ENCODE measurements at places on chromosomes 3 and 15. TPM values are rescaled to one million over a fixed set of nuclear protein-coding genes. Genes with fewer than 3 reads are reported as not detected.
A peak's percentile ranks its signal among the peaks of the same experiment; 100 is the strongest.

DNA sequence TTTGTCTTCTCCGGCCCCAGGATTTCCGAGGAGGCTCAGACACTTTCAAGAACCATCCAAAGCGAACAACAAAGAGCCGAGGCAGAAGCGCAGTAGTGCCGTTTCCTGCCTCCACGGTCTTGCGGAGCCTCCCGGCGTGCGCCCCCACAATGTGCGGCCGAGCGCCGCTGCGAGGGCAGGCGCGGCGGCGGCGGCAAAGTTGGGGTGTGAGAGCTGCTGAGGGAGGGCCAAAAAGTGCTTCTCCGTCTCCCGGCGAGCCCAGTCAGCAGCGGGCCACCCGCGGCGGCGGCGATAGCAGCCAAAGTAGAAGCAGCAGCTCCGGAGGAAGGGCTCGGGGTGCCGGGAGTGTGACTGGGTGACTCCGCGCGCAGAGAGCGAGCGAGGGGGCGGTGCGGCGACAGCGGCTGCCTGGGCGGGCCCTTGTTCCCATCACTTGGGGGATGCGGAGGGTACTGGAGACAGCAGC lies 749.1 kb downstream of the ROBO1 start:
- H3K4me1 ChIP-seq, result no peaks in the 10 kb centered on the region
- peak overlapping the region; percentile 72 for H3K4me3 ChIP-seq
- H3K27ac ChIP-seq, result peak overlapping the region; percentile 82
- no peaks in the 10 kb centered on the region for H3K36me3 ChIP-seq

DNA sequence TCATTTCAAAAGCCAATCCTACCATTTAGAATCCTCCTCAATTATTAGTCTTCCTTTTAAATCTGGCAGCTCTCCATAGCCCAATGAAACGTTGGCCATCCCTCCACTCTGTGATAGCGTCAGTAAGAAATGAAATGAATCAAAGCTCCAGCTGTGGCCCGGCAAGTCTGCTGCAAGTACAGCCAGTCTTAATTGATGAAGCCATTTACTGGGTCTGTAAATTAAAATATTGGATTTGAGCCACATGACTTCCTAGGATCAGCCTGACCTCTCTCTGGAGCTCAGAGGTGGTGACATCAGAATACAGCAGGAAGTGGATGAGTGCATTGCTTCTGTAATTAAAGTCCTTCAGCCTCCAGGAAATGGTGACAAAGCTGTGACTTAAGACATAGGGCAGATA lies 347.0 kb upstream of the LMCD1 start:
- H3K27me3 ChIP-seq, result no peaks in the 10 kb centered on the region
- no peaks in the 10 kb centered on the region for H3K4me1 ChIP-seq
- H3K4me3 ChIP-seq, result no peak overlapping the region
- H3K27ac ChIP-seq, result no peak overlapping the region

GRCh38 chr3:173584838-173585831 lies 187.6 kb downstream of the NLGN1 start:
- no peaks in the 10 kb centered on the region for H3K27me3 ChIP-seq
- no peaks in the 10 kb centered on the region for H3K4me1 ChIP-seq
- no peaks in the 10 kb centered on the region for H3K36me3 ChIP-seq
- H3K4me3 ChIP-seq, result peak overlapping the region; percentile 25
- DNase-seq, result no peak
- H3K27ac ChIP-seq, result no peak overlapping the region

- no peaks in the 10 kb centered on the region for H3K27me3 ChIP-seq
- DNase-seq, result no peak
- H3K27ac ChIP-seq, result no peak overlapping the region
- H3K36me3 ChIP-seq, result no peaks in the 10 kb centered on the region
- no peak overlapping the region for H3K4me3 ChIP-seq
Measured at GRCh38 chr3:176655404-176656094, 541.7 kb downstream of the TBL1XR1 start.

GRCh38 chr3:188370081-188370830 lies 216.3 kb downstream of the LPP start:
- no peak overlapping the region for H3K4me3 ChIP-seq
- no peak for DNase-seq
- no peaks in the 10 kb centered on the region for H3K36me3 ChIP-seq
- H3K4me1 ChIP-seq, result no peaks in the 10 kb centered on the region
- H3K27me3 ChIP-seq, result no peaks in the 10 kb centered on the region

- H3K4me1 ChIP-seq, result no peaks in the 10 kb centered on the region
- no peak overlapping the region for H3K27ac ChIP-seq
- H3K4me3 ChIP-seq, result no peak overlapping the region
- H3K36me3 ChIP-seq, result no peaks in the 10 kb centered on the region
- DNase-seq, result no peak
Measured at GRCh38 chr3:44240061-44240460, 1.6 kb upstream of the TOPAZ1 start.

- H3K36me3 ChIP-seq, result no peaks in the 10 kb centered on the region
- no peak overlapping the region for H3K4me3 ChIP-seq
- DNase-seq, result no peak
Measured at GRCh38 chr15:73608941-73609340, 24.2 kb downstream of the NPTN start.

DNA sequence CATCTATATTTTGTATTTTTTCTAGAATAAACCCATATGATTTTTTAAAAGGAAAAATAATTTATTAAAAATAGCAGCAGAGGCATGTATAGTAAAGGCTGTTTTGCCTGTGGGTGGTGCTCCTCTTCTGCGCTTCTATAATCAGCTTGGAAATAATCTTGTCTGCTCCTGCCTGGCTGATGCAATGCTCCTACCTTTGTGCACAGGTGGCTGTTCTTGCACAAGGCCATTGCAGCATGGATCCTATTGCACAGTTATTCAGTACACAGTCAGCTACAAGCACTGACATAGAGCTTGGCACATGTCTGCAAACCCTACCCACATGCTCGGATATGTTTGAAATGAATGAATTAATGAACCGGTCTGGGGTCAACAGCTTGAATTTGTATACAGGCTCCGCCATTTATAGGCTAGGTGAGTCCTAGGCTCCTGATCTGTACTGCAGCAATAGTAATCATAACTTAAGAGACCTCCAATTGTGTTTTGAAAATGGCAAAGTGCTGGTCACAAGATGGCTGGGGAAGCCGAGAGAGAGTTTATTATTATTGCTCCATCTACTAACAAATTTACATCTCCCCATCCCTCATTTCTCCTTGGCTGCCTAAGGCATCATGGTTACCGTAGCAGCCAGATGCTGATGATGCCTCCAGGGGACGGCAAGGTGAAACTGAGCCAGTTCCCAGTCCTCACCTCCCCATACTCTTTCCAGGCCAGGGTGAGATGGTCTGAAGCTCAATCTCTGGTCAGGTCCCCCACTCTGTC lies 532 bp upstream of the RTP1 start:
- DNase-seq, result no peak
- no peaks in the 10 kb centered on the region for H3K27me3 ChIP-seq
- H3K36me3 ChIP-seq, result no peaks in the 10 kb centered on the region
- no peaks in the 10 kb centered on the region for H3K4me1 ChIP-seq

DNA sequence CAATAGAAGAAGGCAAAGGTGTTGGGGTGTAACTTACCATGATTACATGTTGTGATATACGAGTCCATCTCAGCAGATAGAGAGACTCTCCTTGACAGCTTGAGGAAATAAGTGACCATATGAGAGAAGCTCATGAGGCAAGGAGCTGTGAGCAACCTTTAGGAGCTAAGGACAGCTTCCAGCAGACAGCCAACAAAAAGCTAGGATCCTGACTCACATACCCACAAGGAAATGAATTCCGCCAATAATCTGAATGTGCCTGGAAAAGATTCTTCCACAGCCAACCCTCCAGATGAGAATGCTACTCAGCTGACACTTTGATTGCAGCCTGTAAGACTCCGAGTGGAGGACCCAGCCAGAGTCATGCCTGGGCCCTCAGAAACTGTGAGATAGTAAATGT lies 339.6 kb upstream of the TPRG1 start:
- no peaks in the 10 kb centered on the region for H3K27me3 ChIP-seq
- DNase-seq, result no peak
- H3K36me3 ChIP-seq, result no peaks in the 10 kb centered on the region
- no peaks in the 10 kb centered on the region for H3K4me1 ChIP-seq
- H3K4me3 ChIP-seq, result no peak overlapping the region

GRCh38 chr15:40289140-40289775 lies 6.4 kb upstream of the ANKRD63 start:
- no peak overlapping the region for H3K4me3 ChIP-seq
- peaks cover 4% of the 10 kb centered on the region for H3K4me1 ChIP-seq
- peak; percentile 84 for DNase-seq
- no peaks in the 10 kb centered on the region for H3K27me3 ChIP-seq
- H3K27ac ChIP-seq, result no peak overlapping the region
- no peaks in the 10 kb centered on the region for H3K36me3 ChIP-seq

The SSUH2 gene
- total RNA-seq, result 4.9 TPM

The CAMK2N2 gene
- 0.19 TPM for total RNA-seq

The CCR3 gene
- total RNA-seq, result not detected
